Motor neuron (in vitro differentiated cells): ENCODE measurements at places on chromosomes 5 and 9.

DNA sequence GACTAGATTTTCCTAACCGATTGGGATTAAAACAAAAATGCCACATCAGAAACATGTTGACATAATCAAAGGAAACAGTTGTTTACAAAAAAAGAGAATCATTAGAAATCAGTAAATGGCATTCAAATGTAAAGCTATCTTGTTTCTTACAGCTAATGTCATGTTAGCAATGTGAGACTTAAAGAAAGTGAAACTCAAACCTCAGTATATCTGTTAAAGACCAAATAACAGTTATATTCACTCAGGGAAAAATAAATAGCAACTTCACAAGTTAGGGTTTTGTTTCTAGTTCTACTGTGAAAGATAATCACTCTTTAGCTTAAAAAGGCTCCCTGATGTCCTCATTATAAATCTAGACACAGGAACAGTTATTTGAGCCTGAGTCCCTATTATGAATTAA is 189.3 kb upstream of the EFNA5 start:
- no peak for ATAC-seq

DNA sequence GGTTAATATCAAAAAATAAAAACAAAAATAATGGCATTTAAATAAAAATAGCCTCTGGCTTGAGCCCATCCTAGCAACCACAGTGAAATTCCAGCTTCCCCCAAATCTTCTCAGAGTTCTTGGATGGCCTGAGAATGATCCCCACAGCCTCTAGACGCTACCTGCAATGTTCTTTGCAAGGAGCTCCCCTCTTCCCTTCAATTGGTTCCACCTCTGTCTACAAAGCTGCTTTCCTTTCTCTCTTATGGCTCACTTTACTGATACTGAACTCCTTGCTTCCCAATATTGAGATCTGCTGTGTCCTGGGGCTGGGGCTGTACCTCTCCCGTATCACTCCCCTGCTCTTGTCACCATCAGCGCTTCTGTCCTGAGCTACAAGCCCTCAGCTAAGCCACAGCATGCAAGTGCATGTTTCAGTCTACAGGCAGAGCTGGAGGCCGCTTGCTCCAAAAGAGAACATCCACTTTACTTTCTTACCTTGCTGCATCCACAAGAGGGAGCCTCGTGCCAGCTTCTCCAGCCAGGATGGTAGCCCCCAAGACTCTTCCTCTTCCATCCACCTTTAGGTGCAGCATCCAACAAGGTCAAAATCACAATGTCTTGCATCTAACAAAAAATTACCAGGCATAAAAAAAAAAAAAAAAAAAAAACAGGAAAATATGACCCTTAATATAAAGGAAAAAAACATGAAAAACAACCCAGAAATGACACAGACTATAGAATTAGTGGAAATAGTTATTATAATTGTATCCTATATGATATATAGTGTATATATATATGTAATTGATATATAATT is 57.4 kb upstream of the PRSS3 start:
- peak; percentile 77 for ATAC-seq

- ATAC-seq = peak; percentile 30
Measured at GRCh38 chr5:131394128-131394527, 130.3 kb downstream of the CDC42SE2 start.

- no peak for ATAC-seq
Measured at GRCh38 chr5:84301535-84301934, 83.1 kb downstream of the EDIL3 start.

GRCh38 chr5:30765227-30765626 is 428.3 kb upstream of the CDH6 start:
- no peak for ATAC-seq

GRCh38 chr5:174503461-174504265 is 220.7 kb upstream of the MSX2 start:
- no peak for ATAC-seq

GRCh38 chr9:78235256-78235761 is 566 bp upstream of the CEP78 start:
- peak; percentile 1 for ATAC-seq

DNA sequence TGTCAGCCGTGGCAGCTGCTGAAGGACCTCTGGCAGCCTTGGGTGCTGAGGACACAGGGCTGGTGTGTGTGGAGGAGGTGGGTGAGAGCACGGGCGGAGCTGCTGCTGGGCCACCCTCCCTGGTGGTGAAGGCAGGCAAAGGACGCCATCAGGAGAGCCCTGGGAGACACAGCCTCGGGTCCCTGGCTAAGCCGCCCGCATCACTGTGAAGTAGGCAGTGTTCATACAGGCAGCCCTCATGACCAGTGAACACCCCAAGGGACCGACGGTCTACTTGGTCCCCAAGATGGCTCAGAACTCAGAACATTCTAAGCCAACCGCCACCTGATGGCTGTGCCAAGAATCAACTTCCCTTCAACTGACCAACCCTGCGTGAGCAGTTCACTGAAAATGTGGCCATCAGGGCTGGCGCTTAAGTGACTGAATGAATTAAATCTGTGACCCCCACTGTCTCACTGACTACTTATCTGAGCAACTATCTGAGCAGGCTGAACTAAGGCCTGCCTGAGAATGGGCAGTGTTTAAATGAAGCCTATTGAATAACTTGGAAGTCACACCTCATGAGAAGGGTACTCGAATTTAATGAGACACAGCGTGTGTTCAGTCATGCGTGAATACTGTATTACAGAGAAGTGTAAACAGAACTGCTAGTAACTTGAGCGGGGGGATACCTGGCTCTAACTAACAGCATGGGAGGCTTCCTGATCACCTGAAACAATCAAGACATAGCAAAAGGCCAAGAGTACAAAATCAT is 54.7 kb upstream of the SIMC1 start:
- ATAC-seq = no peak

DNA sequence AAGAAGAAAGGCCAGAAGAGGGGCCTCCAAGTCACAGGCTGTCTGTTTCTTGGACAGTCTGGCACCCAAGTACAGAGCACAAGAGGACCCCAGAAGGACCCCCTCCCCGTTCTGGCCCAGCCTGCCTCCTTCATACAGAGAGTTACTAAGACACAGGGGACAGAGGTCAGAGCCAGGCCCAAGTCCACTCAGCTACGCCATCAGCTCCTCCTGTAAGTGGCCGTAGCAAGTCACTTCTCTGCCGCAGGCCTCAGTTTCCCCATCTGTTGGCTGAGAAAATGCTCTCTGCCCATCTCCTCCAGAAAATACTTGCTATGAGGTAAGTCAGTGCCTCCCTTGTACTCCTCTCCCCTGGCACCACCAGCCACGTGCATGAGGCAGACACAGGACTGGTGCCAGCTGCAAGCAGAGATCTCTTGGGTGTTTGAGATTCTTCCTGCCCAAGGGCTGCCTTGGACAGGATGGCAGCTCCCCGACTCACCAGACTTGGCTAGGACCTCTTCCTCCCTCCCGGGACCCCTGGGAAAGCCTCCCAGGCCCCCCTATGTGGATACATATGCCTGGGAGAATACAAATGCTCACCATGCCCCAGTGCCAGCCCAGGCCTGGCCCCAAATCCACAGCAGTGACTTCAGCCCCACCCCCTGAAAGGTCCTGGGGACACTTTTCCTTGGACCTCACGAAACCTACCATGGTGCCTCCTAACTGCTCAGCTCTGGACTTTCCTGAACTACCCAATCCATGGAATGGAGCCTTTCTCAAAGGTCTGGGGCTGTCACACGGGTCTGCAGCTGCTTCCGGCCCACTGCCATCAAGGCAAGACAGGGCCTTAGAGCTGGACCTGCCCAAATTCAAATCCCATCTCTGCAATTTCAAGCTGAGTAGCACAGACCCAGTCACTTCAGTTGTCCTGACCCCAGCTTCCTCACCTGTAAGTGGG is 5.1 kb downstream of the EEIG1 start:
- ATAC-seq = no peak

DNA sequence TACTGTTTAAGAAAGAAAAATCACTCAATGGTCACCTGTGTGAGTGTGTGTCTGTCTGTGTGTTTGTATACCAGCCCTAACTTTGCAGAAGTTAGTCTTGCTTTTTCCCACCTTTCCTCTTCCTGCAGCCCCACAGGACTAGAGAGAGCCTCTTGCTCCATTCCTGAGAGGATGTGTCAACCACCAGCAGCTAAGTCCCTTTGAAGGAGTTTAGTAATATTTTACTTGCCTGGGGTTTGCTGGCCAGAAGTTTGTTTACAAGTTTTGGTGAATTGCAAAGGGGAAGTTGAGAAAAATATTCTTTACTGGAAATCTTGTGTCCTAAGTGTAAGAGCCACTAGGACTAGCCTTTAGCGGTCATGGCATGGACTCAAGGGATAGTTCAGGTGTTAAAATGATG is 316.2 kb downstream of the BRINP1 start:
- no peak for ATAC-seq

DNA sequence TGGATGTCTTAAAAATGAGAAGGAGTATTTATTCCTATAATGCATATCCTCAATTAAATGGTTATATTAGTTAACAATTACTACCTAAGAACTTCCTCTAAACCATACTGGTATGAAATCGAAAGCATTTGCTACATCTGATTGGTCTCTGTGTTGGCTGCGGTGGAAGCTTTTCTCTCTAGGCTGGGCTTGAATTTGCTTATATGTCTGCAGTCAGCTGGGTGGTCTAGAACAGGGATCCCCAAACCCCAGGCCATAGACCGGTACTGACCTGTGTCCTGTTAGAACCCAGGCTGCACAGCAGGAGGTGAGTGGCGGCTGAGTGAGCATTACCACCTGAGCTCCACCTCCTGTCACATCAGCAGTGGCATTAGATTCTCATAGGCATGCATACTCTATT is 112.3 kb downstream of the TLE4 start:
- ATAC-seq = no peak

DNA sequence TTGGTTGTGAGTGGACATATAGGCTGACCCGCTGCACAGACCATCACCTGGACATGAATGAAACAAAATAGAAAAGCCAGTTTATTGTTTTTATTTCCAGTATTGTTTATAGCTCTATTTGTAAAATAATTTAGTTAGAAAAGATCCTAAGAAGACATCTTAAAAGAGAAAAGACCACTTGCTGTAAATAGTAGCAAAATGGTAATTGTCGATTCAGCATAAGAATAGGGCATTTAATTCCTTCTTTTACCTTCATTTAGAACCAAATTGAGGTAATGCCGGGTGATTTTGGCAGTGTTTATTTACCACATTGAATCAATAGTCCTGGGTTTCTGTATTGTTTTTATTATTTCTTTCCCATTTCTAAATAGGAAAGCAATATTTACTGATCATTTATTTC is 7.4 kb downstream of the TARS1 start:
- no peak for ATAC-seq

GRCh38 chr9:114250648-114251047 is 72.2 kb upstream of the ORM1 start:
- no peak for ATAC-seq

GRCh38 chr9:114405294-114406034 is 17.7 kb upstream of the AKNA start:
- peak; percentile 91 for ATAC-seq

GRCh38 chr5:115774684-115775083 is 41.8 kb downstream of the CDO1 start:
- no peak for ATAC-seq

- ATAC-seq = peak; percentile 70
Measured at GRCh38 chr9:104993291-104993963, 65.5 kb upstream of the ABCA1 start.

DNA sequence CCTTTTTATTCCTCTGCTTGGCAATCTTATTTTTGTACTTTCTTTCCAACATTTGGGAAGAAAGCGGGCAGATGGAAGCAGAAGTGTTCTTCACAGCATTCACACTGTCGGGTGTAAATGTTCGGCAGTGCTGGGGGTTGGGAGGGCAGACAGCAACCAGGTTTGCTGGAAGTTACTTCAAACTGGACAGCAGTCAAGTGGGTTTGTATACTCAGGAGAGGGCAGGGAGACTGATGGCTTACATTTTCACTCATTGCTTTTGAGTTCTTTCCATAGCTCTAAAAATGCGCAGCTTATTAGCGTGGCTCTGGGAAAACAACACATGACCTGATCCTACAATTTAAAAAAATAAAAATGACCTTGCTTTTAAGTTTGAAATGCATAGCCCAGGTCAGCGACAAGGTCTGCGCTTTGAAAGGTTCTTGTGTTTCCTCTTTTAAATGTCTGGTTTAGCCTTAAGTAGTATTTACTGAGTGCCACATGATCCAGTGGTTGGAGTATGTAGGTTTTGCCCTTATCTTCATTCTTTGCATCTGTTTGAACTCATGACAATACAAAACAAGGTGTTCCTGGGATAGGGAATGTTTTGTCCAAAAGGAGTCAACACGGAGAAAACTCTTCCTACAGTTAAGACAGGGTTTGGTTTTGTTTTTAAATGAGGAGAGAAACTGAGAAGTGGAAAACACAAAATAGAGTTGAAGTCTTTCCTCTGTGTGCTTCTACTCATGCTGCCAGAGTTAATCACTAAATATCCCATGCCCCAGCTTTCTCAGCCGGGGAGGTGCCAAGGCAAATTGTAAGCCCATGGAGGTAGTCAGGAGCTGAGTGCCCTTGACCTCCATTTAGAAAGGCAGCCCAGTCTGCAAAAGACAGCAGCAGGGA is 132.7 kb upstream of the DMRT1 start:
- ATAC-seq = peak; percentile 41

DNA sequence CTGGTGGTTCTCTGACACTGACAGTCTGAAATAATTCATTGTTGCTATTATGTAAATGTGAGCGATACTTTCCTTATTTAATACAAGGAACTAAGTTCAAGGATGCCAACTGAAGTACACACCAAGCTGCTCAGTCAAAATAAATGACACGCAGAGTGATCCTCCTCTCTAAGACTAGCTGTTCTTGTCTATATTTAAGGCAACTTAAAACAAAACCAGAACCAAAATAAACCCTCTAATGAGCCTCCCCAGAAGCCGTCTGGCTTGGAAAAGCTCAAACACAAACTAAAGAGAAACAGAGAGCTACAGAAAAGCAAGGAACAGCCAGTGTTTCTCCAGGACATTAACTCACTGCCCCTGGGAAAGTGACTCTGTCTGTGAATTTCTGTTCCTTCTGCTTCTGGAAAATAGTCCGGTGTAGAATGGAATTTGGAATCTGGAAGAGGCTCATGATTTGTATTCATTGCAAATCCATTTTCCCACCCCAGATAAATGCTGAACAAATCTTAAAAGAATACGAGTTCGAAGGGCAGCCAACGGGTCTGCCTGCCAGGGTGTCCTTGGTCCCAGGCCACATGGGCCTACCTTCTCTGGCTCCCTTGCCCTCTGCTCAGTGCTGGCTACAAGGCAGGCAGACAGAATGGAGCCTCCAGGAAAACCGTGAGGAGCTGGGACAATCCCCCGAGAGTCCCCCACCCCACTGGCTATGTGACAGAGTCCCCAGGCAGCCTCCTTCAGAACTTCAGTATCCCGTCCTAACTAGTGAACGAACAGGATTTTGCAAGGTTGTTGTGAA is 14.8 kb downstream of the GGTA1 start:
- no peak for ATAC-seq

GRCh38 chr5:151660616-151661495 is 25.9 kb downstream of the SPARC start:
- ATAC-seq = peak; percentile 44

DNA sequence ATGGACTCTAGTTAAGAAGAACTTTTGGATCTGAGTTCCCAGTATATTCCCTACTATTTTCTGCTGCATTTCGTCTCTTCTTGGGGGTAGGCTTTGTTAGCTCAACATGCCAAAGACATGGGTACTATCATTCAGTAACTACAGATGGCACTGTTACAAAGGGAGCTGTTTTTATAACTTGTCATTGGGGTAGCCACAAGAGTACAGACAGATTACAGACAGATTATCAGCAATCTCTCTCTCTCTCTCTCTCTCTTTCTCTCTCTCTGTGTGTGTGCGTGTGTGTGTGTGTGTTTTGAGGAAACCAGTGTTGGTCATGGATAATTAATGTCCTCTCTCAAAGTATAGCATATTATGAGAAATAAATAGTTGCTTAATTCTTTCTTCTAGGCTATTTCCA is 116.1 kb downstream of the WDR70 start:
- peak; percentile 71 for ATAC-seq
